ENCODE measurements at places on chromosomes 3 and 15.
A peak's percentile ranks its signal among the peaks of the same experiment; 100 is the strongest.

DNA sequence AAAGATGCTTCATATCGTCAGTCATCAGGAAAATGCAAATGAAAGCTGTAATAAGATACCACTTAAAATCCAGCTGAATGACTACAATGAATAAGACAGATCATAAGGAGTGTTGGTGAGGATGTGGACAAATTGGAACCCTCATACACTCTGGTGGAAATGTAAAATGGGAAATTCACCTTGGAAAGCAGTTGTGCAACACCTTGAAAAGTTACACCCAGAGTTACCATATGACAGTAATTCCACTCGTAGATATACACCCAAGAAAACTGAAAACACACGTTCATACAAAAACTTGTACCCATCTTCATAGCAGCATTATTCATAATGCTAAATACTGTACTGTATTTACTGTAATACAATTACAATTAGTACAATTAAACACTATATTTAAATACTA lies 2.3 kb downstream of the TTC23 start:
- DNase-seq: no peak

DNA sequence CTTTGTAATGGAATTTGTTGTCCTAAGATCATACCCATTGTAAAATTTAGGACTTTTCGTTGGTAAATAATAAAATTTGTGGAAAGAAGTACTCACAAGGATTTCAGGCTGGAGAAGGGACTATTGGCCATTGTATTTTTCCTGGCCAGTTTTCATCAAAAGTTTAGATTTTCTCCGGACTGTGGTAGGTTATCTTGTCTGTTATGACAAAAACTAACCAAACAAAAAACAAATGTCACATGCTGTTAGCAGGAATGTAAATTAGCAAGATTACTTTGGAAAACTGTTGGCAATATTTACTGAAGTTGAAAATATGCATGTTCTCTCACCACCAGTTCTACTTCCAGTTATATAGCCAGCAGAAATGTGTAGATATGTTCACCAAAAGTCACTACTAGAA lies 27.8 kb downstream of the PDE8A start:
- no peak for DNase-seq

DNA sequence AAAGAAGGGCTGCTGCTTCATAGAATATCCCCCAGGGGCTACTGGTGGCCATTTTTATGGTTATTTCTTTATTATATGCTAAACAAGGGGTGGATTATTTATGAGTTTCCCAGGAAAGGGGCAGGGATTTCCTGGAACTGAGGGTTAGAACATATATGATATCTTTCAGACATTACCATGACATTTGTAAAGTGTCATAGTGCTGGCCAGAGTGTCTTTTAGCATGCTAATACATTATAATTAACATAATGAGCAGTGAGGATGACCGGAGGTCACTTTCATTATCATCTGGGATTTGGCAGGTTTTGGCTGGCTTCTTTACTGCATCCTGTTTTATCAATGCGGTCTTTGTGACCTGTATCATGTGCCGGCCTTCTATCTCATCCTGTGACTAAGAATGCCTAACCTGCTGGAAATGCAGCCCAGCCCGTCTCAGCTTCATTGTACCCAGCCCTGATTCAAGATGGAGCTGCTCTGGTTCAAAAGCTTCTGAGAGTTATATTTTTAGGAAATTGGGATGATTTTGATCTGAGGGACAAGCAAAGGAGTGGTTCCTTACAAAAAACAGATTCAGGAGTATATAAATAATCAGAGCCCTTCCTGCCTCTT lies 9.1 kb upstream of the ZBTB20 start:
- DNase-seq: no peak

DNA sequence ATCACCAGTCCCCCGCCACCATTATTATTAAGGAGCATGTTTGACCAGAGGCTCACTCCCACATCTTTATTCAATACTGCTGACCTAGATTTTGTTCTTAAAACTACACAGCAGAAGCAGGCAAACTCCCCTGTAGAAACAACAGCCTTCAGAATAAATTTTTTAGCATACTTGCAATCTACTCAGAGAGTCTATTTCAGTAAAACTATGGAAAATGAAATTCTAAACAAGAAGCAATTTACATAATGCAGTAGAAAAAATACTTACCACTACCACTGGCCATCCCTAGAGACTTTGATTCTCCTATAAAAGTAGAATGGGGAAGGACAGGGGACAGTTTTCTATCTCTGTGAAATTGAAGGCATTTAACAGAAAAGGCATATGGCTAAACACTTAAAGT lies 76.0 kb downstream of the MAP4 start:
- DNase-seq: no peak

- no peak for DNase-seq
Measured at GRCh38 chr3:24765399-24765798, 270.7 kb upstream of the THRB start.

- DNase-seq: no peak
Measured at GRCh38 chr3:28949580-28949979, 331.3 kb upstream of the RBMS3 start.

- DNase-seq: no peak
Measured at GRCh38 chr15:24835301-24835700, 119.5 kb upstream of the SNRPN start.

DNA sequence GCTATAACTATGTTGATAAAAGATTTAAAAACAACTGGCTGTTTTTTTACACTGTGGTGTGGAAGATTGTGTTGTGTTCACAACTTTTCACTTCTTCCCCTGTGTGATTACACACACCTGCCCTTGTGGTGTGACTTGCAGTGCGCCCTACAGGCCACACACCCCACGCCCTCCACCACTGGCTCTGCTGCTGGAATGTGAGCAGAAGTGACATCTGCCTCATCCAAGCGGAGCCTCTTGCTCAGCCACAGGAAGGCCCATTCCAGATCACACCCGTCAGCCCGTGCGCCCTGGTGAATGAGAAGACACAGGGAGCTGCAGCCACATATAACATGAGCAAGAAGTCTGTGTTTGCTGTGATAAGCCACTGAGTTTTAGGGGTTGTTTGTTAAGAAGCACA lies 7.0 kb downstream of the CCR2 start:
- no peak for DNase-seq

DNA sequence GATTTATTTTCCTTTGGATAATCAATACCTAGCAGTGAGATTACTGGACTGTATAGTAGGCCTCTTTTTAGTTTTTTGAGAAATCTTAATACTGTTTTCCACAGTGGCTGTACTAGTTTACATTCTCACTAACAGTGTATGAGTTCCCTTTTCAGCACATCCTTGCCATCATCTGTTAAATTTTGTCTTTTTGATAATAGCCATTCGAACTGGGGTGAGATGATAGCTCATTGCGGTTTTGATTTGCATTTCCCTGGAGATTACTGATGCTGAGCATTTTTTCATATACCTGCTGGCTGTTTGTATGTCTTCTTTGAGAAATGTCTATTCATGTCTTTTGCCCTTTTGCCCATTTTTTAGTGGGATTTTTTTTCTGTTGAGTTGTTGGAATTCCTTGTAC lies 210.8 kb downstream of the CGGBP1 start:
- DNase-seq: no peak

DNA sequence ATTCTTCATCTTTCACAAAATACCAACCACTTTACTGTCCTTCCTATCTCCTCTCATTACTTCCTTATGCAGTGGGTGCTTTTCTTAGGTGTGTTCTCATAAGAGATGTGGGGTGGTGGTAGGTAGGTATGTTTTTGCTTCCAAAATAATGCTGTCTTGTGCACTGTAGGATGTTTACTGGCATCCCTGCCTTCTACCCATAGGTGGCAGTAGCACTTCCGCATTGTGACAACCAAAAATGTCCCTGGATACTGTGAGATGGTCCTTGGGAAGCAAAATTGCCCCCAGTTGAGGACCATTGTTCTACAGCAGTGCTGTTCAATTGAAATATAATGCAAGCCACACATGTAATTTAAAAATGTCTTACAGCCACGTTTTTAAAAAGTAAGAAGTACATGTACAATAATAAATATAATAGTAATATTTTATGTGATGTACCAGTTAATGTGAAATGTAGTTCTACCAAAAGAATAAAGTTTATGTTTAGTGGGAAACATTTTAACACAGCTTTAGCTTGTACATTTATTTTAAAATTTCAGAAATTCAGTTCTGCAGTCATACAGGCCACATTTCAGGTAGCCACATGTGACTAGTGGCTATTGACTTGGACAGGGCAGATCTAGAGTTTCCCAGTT lies 75.2 kb downstream of the NEO1 start:
- DNase-seq: no peak

DNA sequence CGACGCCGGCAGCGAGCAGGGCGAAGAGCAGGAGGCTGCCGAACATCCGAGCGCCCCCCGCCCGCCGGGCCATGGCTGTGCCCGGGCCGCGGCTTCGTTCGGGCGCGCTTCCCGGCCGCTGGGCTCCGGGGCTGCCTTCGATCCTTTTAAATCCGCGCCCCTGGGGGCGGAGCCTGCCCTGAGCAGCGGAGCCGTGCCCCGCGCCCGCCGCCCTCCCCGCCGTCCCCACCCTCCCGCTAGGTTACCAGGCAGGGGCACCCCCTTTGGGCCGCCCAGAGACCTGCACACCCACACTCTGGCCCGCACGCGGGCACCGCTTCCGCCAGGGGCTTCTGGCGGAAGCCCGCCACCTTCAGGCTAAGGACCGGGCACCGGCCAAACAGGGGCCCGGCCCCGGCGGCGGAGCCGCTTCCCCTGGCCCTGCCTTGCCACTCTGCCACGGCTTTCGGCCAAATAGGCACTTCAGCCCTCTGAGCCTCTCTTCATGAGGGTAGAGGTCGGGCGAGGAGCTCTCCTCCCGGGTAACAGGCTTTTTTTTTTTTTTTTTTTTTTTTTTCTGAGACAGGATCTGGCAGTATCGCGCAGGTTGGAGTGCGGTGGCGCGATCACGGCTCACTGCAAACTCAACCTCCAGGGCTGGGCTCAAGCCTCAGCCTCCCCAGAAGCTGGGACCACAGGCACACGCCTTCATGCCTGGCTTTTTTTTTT lies at the start of gene NMB:
Gene NMB (minus strand): TSS at position 120 of the 708 bp plus-strand sequence. CDS start 47 bp downstream, at position 73.
- DNase-seq: peak; percentile 12

DNA sequence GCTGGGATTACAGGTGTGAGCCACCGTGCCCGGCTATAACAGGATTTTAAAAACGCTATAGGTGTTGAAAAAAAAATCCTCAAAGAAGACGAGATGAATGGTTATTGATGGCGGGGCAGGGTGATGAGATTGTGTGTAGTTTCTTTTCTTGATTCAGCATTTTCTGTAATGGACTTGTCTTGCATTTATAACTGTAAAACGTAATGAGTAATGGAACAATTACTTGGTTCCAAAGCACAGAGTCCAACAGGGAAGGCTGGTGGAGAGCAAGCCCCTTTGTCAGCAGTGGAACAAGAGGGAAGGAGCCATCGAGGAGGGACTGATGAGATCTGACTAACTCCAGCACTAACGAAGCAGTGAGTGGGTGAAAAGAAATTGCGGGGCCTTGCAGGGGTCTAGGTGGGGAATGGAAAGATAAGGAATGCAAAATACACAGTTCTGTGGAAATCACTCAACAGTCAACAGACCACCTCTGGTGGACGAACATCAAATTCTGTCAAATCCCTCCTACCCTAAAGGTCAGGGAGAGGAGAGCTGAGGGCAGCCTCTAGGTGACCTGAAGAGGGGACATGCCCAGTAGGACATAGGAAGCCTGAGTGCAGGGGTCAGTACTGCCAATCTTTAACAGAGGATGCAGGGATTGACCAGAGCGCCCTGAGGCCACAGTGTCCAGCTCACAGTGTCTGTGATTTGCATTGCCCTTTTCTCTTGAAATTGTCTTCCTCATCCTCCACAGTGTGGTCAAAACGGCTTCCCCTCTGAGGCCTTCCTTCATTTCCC lies 23.1 kb upstream of the CDCP1 start:
- DNase-seq: no peak

- no peak for DNase-seq
Measured at GRCh38 chr3:194031867-194032635, 103.9 kb upstream of the HES1 start.

DNA sequence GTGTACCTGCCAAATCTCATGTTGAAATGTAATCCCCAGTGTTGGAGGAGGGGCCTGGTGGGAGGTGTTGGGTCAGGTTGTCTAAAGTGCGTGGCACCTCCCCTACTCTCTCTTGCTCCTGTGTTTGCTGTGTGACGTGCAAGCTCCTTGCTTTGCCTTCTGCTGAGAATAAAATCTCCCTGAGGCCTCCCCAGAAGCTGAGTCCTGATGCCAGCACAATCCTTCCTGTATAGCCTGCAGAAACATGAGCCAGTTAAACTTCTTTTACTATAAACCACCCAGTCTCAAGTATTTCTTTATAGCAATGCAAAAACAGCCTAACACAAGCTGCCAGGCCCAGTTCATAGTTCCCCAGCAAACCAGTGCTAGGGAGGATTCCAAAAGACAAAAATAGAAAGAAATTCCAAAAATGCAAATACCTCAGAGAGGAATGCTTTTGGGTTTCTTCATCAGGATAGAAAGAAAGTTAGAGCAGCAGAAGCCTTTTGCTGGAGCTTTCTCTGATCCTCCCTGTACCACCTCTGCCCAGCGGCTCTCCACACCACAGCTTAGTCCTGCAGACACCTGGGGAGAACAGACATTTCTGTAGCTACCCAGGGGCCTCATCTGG lies 25.9 kb upstream of the CDV3 start:
- no peak for DNase-seq

DNA sequence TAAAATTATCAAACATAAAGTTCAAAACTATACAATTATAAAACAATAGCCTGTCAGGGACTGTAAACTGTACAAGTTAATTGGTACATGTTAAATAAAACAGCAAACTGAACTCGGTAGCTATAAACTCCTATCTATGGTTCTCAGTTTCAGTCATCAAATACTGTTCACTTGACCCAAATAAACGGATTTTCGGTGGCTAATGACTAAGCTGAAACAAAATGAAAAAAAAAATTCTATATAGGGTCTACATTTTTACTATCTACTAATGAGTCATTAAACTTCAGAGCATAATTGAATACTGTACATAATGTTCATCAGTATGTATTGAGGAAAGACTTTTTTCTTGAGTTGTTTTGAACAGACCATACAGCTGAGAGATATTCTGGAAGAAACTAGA lies 6.6 kb downstream of the PROK2 start:
- DNase-seq: no peak

DNA sequence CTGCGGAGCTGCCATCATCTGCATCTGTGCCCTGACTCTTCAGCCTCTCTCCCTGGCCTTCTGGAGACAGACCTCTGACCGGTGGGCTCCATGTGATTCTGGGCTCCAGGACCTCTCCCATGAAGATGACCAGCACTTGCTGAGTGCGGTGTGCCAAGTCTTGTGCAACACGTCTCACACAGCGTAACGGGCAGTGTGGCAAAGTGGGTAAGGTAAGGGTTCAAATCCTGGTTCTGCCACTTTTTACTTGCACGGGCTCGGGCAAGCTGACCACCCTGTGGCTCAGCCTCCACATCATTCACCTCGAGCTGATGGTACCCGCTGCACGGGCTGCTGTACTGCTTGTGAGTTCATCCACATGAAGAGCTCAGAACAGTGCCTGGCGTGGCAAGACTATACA lies 6.5 kb upstream of the SYNM start:
- no peak for DNase-seq

DNA sequence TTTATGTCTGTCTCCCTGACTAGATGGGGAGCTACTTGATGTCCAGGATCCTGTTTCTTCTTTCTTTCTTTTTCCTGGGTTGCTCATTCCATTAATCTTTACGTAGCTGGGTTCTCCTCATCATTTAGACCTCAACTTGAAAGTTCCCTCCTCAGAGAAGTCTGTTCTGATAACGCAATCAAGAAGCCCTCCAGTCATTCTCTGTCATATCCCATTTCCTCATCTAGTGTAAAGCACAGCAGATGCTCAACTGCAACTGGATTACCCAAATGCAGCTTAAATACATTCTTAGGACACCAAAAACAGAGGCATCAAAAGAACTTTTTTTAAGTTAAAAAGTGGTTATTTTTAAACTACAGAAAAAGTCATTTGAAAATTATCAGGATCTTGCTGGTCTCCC lies 51.7 kb upstream of the ST3GAL6 start:
- DNase-seq: no peak
